ENCODE measurements at places on chromosomes 7 and 10.

GRCh38 chr7:142584765-142585164 is 164.5 kb upstream of the PRSS1 start:
- DNase-seq = no peak

- no peak for DNase-seq
Observed at GRCh38 chr7:17131060-17131345, 167.4 kb upstream of the AHR start.

DNA sequence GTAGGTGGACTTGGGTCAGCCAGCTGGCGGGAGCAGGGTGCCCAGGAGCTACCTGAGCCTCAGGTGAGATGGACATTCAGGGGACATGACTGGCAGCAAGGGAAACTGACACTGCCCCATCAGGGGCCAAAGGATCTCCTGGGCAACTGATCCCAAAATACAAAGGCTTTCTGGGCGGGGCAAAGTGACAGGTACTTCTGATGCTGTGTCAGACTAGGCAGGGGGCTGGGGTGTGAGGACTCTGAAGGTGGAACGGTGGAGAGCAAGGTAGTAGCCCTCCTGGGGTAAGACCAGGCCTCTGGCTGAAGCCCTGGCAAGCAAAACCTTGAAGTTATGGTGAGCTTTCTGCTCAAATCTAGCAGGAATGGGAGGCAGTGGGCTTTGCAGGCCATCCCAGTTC is 4.4 kb downstream of the OPN4 start:
- DNase-seq = no peak

DNA sequence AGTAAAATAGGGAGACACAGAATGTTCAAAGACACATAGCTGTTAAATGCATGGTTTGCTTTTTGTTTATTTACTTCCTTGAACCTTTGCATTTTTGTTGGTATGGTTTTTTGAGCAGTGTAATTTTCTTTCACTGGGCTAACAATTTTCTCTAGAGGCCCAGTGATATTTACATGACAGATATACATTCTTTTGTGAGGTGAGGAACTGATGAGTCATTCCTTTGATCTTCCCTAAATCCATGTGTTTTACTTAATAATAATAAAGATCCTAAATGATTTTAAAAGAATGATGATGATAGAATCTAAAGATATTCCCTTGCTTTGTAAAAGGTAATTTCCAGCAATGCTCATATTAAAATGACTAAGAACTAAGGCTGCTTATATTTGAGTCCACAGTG is 188.5 kb upstream of the ANK3 start:
- DNase-seq = no peak

DNA sequence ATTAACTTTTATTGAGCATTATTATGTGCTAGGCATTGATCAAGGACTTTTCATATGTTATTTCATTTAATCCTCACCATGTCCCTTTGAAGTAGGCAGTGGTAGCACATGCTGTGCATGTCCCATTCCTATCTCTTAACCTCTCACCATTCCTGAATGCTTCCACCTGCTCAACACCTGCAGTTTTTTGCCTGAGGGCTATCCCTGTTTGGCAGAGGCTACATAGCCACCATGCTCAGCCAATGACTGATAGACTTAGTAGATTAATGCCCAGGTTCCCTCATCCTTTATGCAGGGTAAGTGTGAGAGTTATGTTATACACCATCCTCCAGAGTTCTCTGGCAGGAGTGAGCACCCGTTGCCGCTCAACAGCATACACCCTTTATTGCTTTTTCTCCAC is 387.8 kb downstream of the BBS9 start:
- no peak for DNase-seq

DNA sequence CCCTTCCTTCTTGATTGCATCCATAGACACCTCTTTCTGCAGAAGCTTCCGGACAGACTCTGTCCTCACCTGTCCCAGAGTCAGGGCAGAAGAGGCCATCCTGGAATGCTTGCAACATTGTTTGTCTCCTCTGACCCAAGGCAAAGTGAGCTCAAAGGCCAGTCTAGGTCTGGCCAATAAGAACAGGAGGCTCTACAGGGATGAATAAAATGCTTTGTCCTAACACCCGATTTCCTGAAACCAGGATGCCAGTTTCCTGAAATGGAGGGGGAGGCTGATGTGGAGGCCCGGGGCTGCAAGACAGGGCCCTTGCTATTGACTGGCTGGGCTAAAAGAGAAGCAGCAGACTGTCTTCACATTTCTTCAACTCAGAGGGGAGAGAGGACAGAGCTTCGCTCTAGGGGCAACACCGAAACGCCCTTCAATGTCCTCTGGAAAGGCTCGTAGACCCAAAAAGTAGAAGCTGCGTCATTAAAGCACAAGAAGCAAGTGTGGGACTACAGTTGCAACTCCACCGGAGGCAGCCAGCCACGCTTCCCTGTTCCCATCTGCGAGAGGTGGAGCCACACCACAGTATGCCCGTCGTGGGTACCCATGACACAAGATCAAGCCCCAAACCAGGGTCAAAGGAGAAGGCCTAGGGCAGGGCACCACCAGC is 29.1 kb upstream of the NDST2 start:
- DNase-seq = no peak

- no peak for DNase-seq
Observed at GRCh38 chr7:79529214-79529880, 75.9 kb upstream of the MAGI2 start.

DNA sequence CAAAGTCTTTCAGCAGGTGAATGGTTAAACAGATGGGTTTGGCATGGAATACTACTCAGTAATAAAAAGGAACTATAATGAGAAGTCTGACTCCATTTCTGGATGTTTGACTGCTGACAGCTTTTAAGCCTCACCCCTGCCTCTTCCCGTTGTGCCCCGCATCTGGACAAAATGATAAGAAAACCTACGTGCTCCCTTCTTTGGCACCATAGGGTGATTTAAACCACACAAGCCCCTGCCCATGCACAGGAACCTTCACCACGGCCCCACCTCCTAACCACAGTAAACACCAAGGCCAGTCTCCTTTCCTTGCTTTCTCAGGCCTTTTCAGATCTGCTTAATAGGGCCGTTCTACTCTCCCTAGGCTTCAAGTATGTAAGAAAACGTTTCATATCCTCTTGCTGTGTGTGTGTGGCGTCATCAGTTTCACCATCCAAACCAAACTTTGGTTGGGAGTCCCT is 47.1 kb upstream of the UBN2 start:
- DNase-seq = no peak

Data from stimulated activated effector memory CD8-positive, alpha-beta T cell treated with anti-CD3 and anti-CD28 coated beads, Interleukin-12 subunit alpha, Interleukin-12 subunit beta, amount 100 ng/mL, for 72 hours (primary cell).